ENCODE measurements at places on chromosomes 16 and 17.

- no peak for DNase-seq
These were observed 14.2 kb upstream of the FOXK2 start for GRCh38 chr17:82505296-82505695.

GRCh38 chr17:47276444-47276843 lies 22.8 kb downstream of the ITGB3 start:
- no peak for DNase-seq

- DNase-seq = no peak
These were observed 16.3 kb downstream of the SCN4A start for GRCh38 chr17:63956296-63956920.

DNA sequence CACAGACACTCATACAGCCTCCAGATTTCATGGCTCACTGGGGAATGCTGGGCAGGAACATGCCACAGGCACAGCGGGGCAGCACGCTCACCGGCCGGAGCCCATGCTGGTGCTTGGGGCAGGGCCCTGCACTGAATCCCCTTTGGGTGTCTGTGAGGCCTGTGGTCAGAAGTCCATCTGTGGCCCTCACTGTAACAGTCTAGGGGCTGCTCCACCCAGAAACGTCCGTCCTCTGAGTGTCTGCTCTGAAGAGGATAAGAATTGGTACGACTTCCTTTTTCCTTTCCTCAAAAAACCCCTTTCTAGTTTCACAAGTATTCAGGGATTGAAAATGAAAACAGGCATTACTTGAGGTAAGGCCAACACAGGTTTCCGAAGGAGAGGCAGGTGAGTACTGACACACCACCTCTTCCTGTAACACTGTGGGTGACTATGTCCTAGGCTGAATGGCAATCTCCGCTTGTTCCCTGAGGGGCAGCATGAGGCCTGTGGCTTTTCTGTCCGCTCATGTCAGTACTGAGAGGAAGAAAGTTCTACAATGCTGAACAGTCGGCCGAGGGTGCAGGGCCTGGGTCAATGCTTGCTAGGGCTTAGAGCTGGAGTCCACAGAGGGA lies 42.5 kb downstream of the TMEM11 start:
- DNase-seq = no peak

GRCh38 chr16:20867585-20867984 lies 32.6 kb downstream of the DCUN1D3 start:
- no peak for DNase-seq

GRCh38 chr17:41581366-41582060 lies 5.2 kb downstream of the KRT14 start:
- no peak for DNase-seq

DNA sequence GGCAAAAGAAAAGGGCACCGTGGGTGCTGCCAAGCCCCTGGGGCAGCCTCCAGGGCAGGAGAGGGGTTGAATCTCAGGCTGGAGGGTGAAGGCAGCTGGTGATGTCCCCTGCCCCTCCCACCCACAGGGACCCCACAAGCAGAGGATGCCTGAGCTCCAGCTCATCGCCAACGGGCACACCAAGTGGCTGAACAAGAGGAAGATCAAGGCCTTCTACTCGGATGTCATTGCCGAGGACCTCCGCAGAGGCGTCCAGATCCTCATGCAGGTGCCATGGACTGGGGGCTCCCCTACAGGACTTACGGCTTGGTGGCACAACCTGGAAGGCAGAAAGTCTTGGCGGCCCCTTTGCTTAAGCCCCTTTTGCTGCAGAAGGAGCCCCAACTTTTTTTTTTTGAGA lies 21.8 kb downstream of the SLC12A3 start:
- DNase-seq = no peak

GRCh38 chr16:8253718-8254117 lies 336.6 kb downstream of the TMEM114 start:
- no peak for DNase-seq

GRCh38 chr17:61239327-61239726 lies 160.3 kb upstream of the TBX2 start:
- DNase-seq = no peak

GRCh38 chr17:606508-607250 lies 108.0 kb downstream of the VPS53 start:
- DNase-seq = no peak

- no peak for DNase-seq
These were observed 1.4 kb downstream of the BAIAP2 start for GRCh38 chr17:81036197-81036941.

DNA sequence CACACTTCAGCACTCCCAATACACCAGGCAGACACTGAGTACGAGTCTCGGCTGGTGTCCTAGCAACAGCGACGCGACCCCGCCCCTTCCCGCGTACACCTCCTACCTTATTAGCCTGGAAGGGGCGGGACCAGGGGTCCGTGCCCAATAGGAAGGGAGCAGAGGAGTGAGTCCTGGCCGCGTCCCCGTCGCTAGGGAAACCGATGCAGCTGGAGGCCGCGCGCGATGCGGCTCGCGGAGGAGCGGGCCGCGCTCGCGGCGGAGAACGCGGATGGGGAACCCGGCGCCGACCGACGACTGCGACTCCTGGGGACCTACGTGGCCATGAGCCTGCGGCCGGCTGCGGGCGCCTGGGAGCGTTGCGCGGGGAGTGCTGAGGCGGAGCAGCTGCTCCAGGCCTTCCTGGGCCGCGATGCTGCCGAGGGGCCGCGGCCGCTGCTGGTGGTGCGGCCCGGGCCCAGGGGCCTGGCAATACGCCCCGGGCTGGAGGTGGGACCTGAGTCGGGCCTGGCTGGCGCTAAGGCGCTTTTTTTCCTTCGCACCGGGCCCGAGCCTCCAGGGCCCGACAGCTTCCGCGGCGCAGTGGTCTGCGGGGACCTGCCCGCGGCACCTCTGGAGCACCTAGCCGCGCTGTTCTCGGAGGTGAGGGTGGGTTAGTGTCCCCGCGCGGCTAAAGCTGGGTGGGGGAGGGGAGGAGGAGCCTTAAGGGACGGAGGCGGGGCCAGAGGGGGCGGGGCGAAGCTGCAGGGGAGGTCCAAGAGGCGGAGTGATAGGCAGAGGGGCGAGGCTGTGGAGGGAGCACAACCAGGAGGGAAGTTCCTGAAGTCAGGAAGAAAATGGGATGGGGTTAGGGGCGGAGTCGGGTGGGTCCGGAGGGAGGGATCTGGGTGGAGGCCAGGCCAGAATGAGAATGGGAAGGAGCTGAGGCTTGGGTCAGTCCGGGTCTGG lies at the start of gene DNAH9:
DNAH9 (plus strand) TSS at position 197 of the 948 bp plus-strand sequence; CDS start at position 226, 29 bp downstream.
- DNase-seq = peak; percentile 94

GRCh38 chr16:19299565-19299964 lies 14.0 kb downstream of the CLEC19A start:
- DNase-seq = no peak

DNA sequence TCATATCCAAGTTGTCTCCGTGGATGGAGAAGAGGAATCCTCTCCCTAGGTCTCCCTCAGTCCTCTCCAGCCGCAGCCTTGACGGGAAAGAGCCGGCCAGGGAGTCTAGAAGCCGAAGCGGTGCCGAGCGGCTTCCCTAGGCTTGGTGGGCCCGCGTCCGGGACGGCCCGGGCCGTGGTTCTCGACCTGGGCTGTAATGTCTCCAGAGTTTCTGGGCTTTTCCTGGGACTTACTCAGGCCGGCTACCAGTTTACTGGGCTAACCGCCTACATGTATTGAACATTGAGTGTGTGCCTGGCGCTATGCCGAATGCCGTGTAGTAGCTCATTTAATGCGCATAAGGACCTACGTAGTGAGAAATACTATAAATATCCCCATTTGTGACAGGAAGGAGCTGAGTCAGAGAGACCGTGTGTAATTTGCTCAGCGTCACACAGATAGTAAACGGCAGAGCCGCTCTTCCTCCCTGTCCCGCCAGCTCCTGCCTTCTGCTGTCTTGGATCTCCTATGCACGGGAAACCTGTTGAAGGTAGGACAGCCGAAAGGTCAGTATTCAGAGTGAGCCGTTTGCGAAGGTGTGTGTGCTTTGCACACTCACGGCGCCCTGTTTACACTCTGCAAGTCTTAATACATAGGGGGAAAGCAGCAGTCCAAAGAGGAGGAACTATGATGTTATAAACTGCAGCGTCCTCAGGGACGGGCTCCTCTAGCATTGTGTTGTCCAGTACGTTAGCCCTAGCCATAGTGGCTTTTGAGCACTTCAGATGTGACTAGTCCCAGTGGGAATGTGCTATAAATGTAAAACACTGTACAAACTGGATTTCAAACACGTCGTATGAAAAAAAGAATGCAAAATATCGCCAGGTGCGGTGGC lies 723 bp upstream of the SPAG5 start:
- peak; percentile 25 for DNase-seq

GRCh38 chr16:14263769-14264168 lies 192.7 kb downstream of the MRTFB start:
- no peak for DNase-seq

DNA sequence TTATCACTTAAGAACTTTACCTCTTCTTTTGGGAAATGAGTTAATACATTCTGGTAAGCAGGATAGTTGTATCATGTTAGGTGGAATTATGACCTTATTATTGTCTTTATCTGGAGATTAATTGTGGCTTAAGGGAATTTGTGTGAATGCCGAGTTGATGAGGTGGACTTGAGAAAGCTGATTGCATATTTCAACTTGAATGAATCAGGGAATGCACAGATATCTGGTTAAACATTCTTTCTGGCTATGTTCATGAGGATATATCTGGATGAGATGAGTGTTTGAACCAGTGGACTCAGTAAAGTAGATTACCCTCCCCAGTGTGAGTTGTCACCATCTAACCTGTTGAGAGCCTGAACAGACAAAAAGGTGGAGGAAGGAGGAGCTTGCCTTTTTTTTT lies 326.1 kb upstream of the GOT2 start:
- no peak for DNase-seq

GRCh38 chr16:10343124-10343760 lies 42.6 kb upstream of the ATF7IP2 start:
- DNase-seq = no peak

- DNase-seq = no peak
These were observed 78.8 kb downstream of the BRIP1 start for GRCh38 chr17:61784510-61784909.

GRCh38 chr16:27084307-27085028 lies 17.7 kb downstream of the C16orf82 start:
- DNase-seq = no peak

DNA sequence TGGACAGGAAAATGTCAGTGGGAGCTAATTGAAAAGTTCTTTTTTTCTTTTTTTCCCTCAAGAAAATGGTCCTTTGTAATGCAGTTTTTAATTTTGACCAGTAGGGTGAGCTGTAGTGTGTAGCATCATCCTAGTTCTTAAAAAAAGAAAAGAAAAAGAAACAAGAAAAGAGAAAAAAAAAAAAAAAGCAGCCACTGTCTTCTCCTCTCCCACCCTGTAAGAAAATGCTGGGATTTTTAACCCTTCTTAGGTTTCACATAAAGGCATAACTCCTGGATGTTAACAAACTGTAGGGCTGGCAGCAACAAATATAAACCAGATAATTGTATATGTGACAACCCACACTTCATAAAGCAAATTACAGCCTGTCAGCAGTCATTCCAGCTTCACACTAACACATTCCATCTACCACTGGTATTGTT lies 78.1 kb downstream of the SKAP1 start:
- no peak for DNase-seq

DNA sequence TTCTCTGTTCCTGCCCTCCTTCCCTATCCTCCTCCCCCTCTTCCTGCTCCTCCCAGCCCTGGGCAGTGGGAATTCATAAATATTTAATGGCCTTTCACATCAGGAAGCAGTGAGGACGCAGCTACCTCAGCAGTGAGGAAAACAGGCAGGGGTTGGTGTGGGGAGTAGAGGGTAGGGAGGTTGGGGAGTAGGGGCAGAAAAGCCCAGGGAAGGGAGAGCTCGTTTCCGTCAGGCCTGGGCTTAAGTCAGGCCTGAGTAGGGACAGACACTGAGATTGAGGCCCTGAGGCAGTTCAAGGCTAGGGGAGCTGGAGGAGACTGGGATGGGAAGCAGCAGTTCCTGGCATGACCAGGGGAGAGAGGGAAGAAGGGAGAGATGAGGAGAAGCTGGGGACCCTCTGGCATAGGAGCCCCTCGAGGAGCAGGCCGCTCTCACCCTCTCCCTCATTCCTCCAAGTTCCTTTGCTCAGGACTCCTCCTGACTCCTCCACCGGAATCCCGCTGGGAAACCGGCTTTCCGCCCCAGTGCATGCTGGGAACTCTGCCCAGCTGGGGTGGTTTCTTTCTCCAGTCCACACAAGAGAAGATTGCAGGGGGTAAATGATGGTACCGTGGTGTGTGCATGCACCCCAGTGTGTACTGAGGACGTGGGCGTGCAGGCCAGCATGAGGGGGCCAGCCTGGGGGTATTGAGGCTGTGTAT lies 6.2 kb downstream of the SAMD14 start:
- DNase-seq = no peak

GRCh38 chr16:20938426-20938825 lies 37.9 kb downstream of the LYRM1 start:
- no peak for DNase-seq

- no peak for DNase-seq
These were observed 177.2 kb downstream of the ENGASE start for GRCh38 chr17:79251824-79252223.

DNA sequence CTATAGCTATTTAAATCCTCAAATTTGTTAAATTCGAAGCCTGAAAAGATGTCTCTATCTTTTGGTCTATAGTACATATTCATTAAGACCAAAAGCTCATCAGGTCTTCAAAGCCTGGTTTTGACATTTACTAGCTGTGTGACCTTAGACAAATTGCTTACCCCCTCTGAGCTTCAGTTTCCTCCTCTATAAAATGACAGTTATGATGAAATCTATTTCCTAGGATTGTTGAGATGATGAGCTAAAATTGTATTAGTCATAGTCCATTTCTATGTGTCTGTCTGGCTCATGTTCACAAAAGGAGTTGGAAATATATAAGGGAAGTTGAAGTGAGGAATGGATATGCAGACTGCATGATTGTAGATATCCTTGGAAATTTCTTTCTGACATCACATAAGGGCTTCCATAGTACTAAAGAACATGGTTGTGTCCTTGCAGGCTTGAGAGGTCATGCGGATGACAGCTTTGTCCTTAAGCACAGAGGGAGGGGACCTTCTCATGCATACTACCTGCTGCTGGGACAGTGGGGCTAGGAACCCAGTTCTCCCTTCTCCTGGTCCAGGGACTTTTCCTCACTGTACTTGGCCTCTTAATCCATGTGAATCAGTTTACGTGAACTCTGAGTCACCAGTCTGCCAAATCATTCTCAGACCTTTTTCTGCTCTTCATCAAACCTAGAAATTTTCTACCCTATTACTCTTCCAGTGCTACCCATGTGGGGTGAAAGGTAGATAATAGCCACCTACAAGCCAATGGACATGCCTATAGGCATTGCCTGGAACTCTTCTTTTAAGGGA lies 487.5 kb upstream of the SALL1 start:
- no peak for DNase-seq

Measured in NCI-H1048 (cell line).